Right atrium auricular region (tissue), 2 donors: ENCODE measurements at places on chromosomes 7 and 10.

- DNase-seq = no peak
Observed at GRCh38 chr10:18594574-18595156, 56.7 kb downstream of the NSUN6 start.

- DNase-seq = no peak
Observed at GRCh38 chr10:79394664-79395063, 47.4 kb downstream of the PPIF start.

GRCh38 chr7:33904681-33905388 lies 504 bp upstream of the BMPER start:
- no peak for DNase-seq

GRCh38 chr10:12943425-12943824 lies 58.1 kb downstream of the CCDC3 start:
- DNase-seq = no peak

GRCh38 chr7:30775992-30776391 lies 4.8 kb downstream of the MINDY4 start:
- DNase-seq = no peak

- peak; percentile 84 for DNase-seq
Observed at GRCh38 chr7:22082886-22083703, 137.4 kb upstream of the CDCA7L start.

DNA sequence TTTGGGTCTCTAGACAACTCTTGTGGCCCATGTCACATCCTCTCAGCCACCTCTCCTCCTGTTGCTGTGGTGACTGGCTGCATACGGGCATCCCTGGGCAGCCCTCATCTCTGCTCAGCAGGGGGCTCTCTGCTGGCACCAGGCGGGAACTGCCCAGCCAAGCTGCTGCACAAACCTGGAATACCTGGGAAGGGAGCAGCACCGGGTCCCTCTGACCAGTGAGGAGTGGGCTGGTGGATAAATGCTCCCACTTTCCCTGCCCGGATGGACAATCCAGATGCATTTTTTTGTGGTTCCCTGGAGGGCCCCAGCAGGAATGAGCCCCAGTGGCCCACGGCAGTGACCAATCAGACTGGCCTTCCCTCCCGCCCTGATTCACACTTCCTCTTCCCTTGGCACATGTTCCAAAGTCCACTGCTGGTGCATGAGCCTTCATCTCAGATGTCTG lies 21.9 kb downstream of the GRID1 start:
- no peak for DNase-seq

DNA sequence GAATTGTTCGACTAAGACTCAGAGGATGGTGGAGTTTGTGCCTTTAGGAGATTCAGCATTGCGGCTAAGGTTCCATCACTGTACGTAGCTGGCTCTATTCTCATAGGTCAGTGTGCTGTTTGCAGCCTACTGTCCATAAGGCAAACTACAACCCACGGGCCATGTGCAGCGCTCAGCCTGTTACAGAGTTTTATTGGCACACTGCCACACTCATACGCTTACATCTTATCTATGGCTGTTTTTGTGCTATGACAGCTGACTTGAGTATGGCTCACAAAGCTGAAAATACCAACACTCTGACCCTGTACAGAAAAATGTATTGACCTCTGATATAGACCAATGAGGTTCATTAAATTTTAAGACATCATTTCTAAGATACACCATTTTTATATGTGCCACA lies 114.5 kb downstream of the ARID5B start:
- no peak for DNase-seq

DNA sequence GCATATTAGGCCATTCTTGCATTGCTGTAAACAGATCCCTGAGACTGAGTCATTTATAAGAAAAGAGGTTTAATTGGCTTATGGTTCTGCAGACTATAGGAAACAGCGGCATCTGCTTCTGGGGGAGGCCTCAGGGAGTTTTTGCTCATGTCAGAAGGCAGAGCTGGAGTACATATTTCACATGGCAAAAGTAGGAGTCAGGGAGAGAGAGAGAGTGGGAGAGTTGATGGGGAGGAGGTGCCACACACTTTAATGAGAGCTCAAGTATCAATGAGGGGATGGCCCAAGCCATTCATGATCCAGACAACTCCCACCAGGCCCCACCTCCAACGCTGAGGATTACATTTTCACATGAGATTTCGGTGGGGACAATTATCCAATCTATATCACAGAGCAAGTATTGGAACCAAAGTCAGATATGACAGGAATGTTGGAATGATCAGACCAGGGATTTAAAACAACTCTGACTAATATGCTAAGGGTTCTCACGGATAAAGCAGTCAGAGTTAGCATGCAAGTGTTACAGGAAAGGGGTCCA lies 795.3 kb upstream of the CELF2 start:
- DNase-seq = no peak

DNA sequence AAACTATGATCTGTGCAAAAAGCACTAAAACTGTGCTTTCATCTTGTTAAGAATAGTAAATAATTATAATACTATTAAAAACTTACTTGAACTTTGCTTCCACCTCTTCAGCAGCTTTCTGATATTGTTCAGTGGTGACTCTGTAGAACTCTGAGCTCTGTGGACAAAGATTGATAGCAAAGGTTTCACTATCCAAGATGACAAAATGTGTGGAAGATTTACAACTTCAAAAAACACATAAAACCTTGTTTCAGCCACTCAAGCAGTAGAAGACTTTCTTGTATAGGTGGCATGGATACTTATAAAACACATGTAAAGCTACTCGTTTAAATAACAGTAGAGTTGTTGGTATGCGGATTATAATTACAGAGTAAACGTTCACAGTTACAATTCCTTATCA lies 243.6 kb downstream of the CHCHD3 start:
- no peak for DNase-seq

- DNase-seq = no peak
Observed at GRCh38 chr10:42707234-42707633, 68.9 kb upstream of the ZNF33B start.

DNA sequence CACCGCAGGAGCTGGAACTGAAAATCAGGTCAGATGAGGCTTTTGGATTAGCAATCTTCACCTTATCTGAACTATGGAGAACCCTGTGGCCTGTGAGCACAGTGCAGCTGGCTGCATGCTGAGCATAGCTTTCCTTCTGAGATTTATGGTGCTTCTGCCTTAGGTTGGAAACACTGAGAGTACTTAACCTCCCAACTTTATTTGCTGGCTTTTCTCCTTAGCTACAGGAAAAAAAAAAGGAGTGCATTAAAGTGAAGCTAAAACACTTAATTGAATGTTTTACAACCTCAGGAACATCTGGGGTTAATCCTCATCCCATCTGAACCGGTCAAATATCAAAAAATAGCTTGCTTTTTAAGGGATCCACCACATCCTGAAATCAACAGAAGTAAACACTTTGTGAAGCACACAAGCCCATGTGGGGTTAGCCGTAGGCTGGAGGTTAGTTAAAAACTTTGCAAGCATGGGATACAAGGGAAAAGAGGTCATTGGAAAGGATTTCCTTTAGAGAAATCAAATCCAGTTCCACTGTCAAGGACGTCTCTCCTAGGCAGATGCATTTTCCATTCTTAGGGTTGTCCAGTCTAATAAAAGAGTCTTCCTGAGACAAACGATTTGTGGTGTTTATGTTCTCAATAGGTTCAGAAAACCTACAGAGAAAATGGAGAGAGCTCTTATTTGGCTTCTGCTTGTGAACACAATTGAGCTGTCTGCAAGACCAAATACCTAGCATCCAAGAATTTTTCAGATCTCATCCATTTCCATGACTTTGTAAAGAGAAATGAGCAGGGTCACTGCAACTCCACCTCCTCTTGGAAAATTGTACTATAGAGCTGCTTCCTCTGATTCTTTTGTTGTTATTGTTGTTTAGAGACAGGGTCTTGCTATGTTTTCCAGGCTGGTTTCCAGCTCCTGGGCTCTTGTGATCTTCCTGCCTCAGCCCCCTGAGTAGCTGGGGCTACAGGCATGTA lies 470.4 kb upstream of the IGFBP3 start:
- DNase-seq = no peak

GRCh38 chr7:79598351-79598750 lies 144.9 kb upstream of the MAGI2 start:
- no peak for DNase-seq

DNA sequence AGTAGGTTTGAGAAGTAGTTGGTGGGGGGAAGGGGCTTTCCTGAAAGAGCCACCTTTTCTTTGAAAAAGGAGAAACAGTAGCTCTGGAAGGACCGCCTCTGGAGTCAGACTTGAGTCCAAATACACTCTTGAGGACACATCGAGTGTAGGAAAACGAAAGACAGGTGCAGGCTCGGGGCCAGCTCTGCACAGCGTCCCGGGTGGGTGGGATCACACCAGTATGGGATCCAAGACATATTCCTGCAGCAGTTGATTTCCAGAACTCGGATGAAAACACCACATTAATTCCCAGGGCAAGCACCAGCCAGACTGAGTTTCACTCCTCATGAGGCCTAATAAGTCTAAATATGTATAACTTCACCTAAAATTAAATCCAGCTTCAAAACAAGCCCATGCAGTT lies 61.4 kb downstream of the ASB13 start:
- DNase-seq = no peak

GRCh38 chr10:34575882-34576281 lies 239.2 kb downstream of the PARD3 start:
- no peak for DNase-seq

DNA sequence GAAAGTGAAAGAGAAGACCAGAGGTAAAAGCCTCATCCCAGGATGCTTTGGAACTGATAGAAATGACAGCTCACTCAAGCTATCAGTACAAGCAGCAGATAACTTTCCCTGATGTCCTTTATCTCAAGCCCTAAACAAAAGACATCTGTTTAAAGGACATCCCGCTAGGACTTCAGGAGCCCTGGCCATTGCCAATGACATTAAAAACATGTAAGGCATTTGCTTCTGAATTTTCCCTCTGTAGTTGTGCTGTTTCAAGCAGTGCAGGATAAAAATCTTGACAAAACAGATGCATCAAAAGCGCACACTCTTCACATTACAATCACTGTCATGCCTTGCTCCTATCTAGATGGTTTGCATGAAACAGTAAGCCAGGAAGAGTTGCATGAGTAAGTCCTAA lies 159.8 kb downstream of the AOAH start:
- DNase-seq = no peak

DNA sequence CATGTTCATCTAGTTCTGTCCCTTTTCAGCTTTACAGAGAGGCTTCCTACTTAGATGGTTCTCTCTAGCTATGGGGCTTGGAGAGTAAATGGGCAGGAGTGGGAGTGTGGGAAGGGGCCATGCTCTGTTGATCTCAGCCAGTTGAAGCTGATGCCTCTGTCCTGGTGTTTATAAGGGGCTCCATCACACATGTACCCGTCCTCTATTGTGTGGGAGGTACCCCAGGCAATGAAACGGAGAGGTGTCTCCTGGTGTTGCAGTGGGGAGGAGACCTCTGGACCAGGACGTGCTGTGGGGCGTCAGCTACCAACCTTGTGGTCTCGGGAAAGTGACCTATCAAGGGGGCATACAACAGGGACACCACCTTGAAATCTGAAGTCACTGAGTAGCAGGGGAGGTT lies 173.5 kb downstream of the CELF2 start:
- DNase-seq = peak; percentile 34

DNA sequence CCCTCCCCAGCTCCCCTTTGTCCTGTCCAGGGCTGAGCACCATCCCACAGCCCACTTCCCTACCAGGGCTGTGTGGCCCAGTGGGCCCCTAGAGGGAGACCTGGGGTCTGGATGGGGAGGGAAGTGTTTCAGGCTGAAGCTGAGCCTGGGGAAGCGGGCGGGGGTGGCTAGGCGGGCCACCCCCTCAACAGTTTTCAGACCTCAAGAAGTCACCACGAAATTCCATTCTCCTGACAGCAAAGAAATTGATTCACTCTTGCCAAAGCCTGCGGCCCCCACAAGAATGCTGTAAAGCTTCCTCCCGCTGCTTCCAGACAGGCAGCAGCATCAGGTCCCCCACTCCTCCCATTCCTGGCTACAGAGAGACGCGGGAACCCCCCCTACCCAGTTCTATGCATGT lies 2.5 kb upstream of the LFNG start:
- DNase-seq = no peak

- no peak for DNase-seq
Observed at GRCh38 chr7:43884209-43884608, 14.9 kb upstream of the MRPS24 start.

- no peak for DNase-seq
Observed at GRCh38 chr10:24762966-24763623, 39.4 kb upstream of the ARHGAP21 start.

DNA sequence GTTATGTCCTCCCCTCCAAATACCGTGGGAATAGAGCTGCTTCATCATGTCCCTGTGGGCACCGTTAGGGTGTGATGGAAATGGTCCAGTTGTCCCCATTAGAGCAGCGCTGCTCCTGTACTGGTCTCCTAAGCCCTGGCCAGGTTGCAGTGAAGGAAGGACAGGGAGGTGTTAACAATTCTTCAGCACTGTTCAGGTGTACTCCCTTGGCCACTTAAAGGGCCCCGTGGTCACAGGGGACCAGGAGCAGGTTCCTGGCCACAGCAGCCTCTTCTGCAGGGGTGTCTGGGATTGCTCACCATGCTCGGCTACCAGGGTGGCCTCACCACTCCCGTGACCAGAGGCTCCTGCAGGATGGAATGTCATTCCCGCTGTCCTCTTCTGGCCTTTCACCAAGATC lies 65.8 kb downstream of the MINDY4 start:
- no peak for DNase-seq

- no peak for DNase-seq
Observed at GRCh38 chr10:101364721-101365120, 10.8 kb downstream of the BTRC start.

DNA sequence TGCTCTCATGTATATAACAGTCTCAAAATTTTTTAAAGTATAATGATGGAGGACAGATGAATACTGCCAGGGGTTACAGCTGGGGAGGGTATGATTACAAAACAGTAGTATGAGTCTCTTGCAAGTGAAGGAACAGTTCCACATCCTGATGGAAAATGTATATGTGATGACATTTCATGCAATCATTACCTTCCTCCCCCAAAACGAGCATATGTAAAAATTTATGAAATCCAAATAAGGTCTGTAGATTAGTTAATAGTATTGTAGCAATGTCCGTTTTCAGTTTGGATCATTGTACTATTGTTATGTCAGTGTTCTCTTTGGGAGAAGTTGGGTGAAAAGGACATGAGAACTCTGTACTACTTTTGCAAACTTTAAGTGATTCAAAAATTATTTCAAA lies 38.0 kb downstream of the DRGX start:
- DNase-seq = no peak
